ENCODE measurements at places on chromosomes 11 and 22. TPM values are rescaled to one million over a fixed set of nuclear protein-coding genes. Genes with fewer than 3 reads are reported as not detected.

The DCPS gene
- 23.9 TPM for polyA plus RNA-seq

DNA sequence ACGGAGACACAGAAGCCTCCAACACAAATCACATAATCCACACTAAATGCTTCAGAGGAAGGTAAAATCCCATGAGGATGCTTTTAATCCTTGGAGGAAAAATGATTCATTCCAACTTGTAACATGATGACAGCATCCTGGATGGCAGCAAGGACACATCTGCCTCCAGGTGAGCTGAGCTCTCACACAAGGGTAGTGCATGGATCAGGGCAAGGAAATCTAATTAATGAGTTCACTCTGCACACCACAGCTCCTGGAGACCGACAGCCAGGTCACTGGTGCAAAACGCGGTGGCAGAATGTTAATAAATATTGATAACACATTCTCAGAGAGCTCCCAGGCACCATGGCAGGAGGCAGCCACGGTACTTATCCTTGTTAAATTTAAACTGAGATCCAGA, 40.3 kb upstream of the CYP2D6 start:
- no peak for DNase-seq

- no peak for DNase-seq
These were observed 304.2 kb downstream of the RAB38 start for GRCh38 chr11:87871056-87871455.

The RFPL1 gene
- polyA plus RNA-seq, result not detected

DNA sequence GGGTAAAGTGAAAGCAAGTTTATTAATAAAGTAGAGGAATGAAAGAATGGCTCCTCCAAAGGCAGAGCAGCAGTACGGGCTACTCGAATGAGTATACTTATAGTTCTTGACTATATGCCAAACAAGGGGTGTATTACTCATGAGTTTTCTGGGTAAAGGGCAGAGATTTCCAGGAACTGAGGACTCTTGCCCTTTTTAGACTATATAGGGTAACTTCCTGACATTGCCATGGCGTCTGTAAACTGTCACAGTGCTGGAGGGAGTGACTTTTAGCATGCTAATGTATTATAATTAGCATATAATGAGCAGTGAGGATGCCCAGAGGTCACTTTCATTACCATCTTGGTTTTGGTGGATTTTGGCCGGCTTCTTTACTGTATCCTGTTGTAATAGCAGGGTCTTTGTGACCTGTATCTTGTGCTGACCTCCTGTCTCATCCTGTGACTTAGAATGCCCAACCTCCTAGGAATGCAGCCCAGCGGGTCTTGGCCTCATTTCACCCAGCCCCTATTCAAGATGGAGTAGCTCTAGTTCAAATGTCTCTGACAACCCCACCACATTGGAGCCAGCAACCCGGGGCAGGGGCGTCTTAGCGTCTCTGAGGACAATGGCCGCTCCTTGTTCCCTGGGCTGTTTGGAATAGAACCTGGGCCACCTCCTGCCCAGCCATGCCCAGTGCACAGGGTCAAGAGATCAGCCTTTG, 34.9 kb upstream of the CD82 start:
- no peak for DNase-seq

The PTPN5 gene
- 0.17 TPM for polyA plus RNA-seq

DNA sequence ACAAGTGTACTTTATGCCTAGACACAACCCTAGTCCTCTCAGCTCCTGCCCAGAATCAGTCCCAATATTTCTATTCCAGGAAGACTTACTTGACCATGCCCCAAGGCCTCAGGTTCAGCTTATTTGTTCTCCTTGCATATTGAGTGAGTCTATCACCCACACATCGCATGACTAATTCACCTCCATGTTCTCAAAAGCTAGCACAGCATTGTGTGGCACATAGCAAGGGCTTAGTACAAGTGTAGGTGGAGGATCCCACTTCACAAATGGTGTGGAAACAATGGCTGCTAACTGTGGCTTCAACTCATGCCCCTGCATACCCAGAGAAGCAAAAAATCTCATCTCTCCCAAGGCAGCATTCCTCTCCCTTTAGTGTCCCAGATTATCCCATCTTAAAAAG, 602.6 kb upstream of the API5 start:
- DNase-seq, result no peak

The DDTL gene
- 6.9 TPM for polyA plus RNA-seq

The LMNTD2 gene
- 6.2 TPM for polyA plus RNA-seq

The APBB1 gene
- 67.2 TPM for polyA plus RNA-seq

DNA sequence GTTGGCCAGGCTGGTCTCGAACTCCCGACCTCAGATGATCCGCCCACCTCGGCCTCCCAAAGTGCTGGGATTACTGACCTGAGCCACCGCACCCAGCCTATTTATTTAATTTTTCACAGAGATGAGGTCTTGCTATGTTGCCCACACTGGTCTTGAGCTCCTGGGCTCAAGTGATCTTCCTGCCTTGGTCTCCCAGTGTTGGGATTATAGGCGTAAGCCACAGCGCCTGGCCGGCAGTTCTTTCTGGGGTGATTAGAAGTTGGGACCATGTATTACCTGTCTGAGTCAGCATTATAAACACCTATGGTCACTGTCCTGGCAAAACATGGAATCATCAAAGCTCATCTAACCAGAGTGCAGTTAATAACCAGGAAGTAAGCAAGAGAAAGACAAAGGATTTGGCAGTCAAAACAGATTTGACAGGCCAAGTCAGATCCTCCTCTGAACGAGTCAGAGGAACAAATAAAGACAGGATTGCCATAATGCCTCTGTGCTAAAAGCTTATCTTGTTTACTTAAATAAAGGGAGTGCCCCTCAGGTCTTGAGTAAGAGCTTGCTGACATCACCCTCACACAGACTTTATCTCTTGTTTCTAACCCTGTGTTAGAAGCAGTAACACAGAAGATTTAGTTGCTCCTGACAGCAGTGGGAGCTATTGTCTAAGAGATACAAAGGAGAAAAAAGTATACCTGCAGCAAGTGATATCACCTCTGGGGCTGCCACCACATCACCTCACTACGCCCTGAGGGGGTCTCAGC, 3.7 kb downstream of the SERPIND1 start:
- no peak for DNase-seq

- DNase-seq, result no peak
These were observed 87.9 kb downstream of the INSC start for GRCh38 chr11:15202626-15203025.

GRCh38 chr11:9037046-9037780, 33.4 kb upstream of the NRIP3 start:
- DNase-seq, result no peak

The OPCML gene
- polyA plus RNA-seq, result 0.77 TPM

The MFNG gene
- polyA plus RNA-seq, result 9.1 TPM
